Fibroblast of villous mesenchyme (primary cell): ENCODE measurements at places on chromosomes 13 and 19. TPM values are rescaled to one million over a fixed set of nuclear protein-coding genes. Genes with fewer than 3 reads are reported as not detected.

Gene ANGPTL8
- total RNA-seq = not detected in 2 replicates

Gene C19orf67
- total RNA-seq = not detected in 2 replicates

Gene CYP2F1
- not detected in 2 replicates for total RNA-seq

Gene MED25
- total RNA-seq = 21.6 and 21.9 TPM in 2 replicates

Gene OLFM4
- under 0.01 TPM in 1 of 2 replicates, not detected in the other for total RNA-seq

Gene NCR1
- not detected in 2 replicates for total RNA-seq

Gene KLHL1
- not detected in 2 replicates for total RNA-seq

Gene NLRP5
- not detected in 2 replicates for total RNA-seq

Gene RDH13
- 9.0 and 9.1 TPM in 2 replicates for total RNA-seq

Gene IGFL1
- total RNA-seq = not detected in 2 replicates

Gene CGB1
- total RNA-seq = not detected in 2 replicates

Gene ZNF808
- 11.3 and 23.3 TPM in 2 replicates for total RNA-seq

Gene CERS4
- total RNA-seq = 6.0 and 10.3 TPM in 2 replicates

Gene LILRA6
- total RNA-seq = not detected in 2 replicates

Gene NKPD1
- under 0.01 TPM in 2 replicates for total RNA-seq

Gene SSC5D
- 21.2 and 23.2 TPM in 2 replicates for total RNA-seq

Gene C2CD4C
- not detected in 2 replicates for total RNA-seq

Gene TLE6
- total RNA-seq = 0.97 and 1.7 TPM in 2 replicates

Gene CEACAM7
- total RNA-seq = not detected in 2 replicates

Gene MEIOSIN
- total RNA-seq = not detected in 2 replicates

Gene GRIK5
- not detected in 2 replicates for total RNA-seq

Gene MKNK2
- 59.2 and 80.9 TPM in 2 replicates for total RNA-seq

Gene B3GNT8
- 0.86 and 1.6 TPM in 2 replicates for total RNA-seq

Gene KLK14
- not detected in 2 replicates for total RNA-seq

Gene ZNF223
- total RNA-seq = 4.5 and 5.6 TPM in 2 replicates

Gene CLEC17A
- not detected in 2 replicates for total RNA-seq

Gene CEACAM20
- total RNA-seq = not detected in 2 replicates

Gene ERICH4
- not detected in 2 replicates for total RNA-seq

Gene CEACAM5
- not detected in 2 replicates for total RNA-seq

Gene ZNF566
- total RNA-seq = 8.4 and 11.2 TPM in 2 replicates

Gene PPP1R13L
- total RNA-seq = 5.6 and 8.4 TPM in 2 replicates

Gene POSTN
- total RNA-seq = 149 and 390 TPM in 2 replicates

Gene F10
- 8.7 and 12.5 TPM in 2 replicates for total RNA-seq

Gene FGF21
- total RNA-seq = not detected in 2 replicates

Gene ADPRHL1
- 1.3 and 2.9 TPM in 2 replicates for total RNA-seq

Gene IFNL1
- total RNA-seq = not detected in 2 replicates

Gene CDX2
- not detected in 2 replicates for total RNA-seq

Gene NOTCH3
- total RNA-seq = 27.6 and 39.3 TPM in 2 replicates

Gene DENND1C
- not detected in 2 replicates for total RNA-seq

Gene DACH1
- total RNA-seq = 0.43 and 1.6 TPM in 2 replicates

Gene KCNN4
- 0.43 TPM in 1 of 2 replicates, not detected in the other for total RNA-seq

Gene RAB20
- total RNA-seq = 4.2 and 4.7 TPM in 2 replicates

Gene OR7A5
- total RNA-seq = not detected in 2 replicates

Gene ZNF586
- 12.2 and 22.9 TPM in 2 replicates for total RNA-seq

Gene IRGC
- total RNA-seq = not detected in 2 replicates
